Left lung (tissue), 14 donors: ENCODE measurements at places on chromosomes 12 and 14. TPM values are rescaled to one million over a fixed set of nuclear protein-coding genes. Genes with fewer than 3 reads are reported as not detected.

BEST3 gene
- polyA plus RNA-seq = 0.63 TPM

- no peaks in the 10 kb centered on the region for H3K36me3 ChIP-seq
- peak overlapping the region; percentile 17 for H3K4me3 ChIP-seq
- peaks cover 6% of the 10 kb centered on the region for H3K4me1 ChIP-seq
- no peak overlapping the region for H3K27ac ChIP-seq
- no peak for DNase-seq
- H3K27me3 ChIP-seq = peaks cover 98% of the 10 kb centered on the region
These were observed 2.1 kb upstream of the HOXC8 start for GRCh38 chr12:54006559-54007220.

GRCh38 chr14:94473666-94474410 is 2.2 kb downstream of the SERPINA9 start:
- no peak overlapping the region for H3K4me3 ChIP-seq
- H3K36me3 ChIP-seq = no peaks in the 10 kb centered on the region
- no peak overlapping the region for H3K27ac ChIP-seq
- peaks cover 4% of the 10 kb centered on the region for H3K27me3 ChIP-seq
- no peaks in the 10 kb centered on the region for H3K4me1 ChIP-seq
- no peak for DNase-seq

- H3K27ac ChIP-seq = peak overlapping the region; percentile 67
- peaks cover 28% of the 10 kb centered on the region for H3K27me3 ChIP-seq
- peak overlapping the region; percentile 56 for H3K4me3 ChIP-seq
- no peak for DNase-seq
- H3K4me1 ChIP-seq = peaks cover 28% of the 10 kb centered on the region
These were observed 740 bp upstream of the PRPF40B start for GRCh38 chr12:49622501-49623141.

DNA sequence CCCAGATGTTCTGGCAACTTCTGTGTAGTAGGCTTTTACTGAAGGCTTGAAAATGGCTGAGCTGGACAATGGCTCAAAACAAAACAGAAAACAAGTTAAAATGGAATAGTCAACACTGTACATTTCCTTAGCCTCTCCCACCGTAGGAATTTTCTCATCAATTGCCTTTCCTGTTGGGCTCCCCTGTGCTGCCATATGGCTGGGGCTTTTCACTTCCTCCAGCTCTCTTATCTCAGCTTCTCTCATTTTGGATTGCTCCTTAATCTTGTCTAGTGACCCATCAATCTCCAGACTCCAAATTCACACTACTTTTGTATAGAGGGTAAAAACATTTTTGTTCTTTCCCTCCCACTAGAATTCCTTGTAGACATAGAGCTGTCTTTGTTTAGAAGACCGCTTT is 50.4 kb upstream of the RPH3A start:
- no peak overlapping the region for H3K27ac ChIP-seq
- H3K36me3 ChIP-seq = no peaks in the 10 kb centered on the region
- no peak for DNase-seq
- H3K27me3 ChIP-seq = peaks cover 23% of the 10 kb centered on the region

GRCh38 chr14:64745511-64746091 is 41.4 kb downstream of the PLEKHG3 start:
- H3K4me1 ChIP-seq = no peaks in the 10 kb centered on the region
- H3K27me3 ChIP-seq = no peaks in the 10 kb centered on the region
- no peak for DNase-seq
- H3K27ac ChIP-seq = no peak overlapping the region

- H3K36me3 ChIP-seq = no peaks in the 10 kb centered on the region
- peak; percentile 84 for DNase-seq
- no peak overlapping the region for H3K4me3 ChIP-seq
- no peaks in the 10 kb centered on the region for H3K27me3 ChIP-seq
- no peak overlapping the region for H3K27ac ChIP-seq
These were observed 347 bp downstream of the SYNDIG1L start for GRCh38 chr14:74425525-74426201.
